Stimulated activated CD4-positive, alpha-beta T cell treated with anti-CD3 and anti-CD28 coated beads, Interleukin-4, amount 100 ng/mL, for 1 hour (primary cell): ENCODE measurements at places on chromosomes 7 and 10.

DNA sequence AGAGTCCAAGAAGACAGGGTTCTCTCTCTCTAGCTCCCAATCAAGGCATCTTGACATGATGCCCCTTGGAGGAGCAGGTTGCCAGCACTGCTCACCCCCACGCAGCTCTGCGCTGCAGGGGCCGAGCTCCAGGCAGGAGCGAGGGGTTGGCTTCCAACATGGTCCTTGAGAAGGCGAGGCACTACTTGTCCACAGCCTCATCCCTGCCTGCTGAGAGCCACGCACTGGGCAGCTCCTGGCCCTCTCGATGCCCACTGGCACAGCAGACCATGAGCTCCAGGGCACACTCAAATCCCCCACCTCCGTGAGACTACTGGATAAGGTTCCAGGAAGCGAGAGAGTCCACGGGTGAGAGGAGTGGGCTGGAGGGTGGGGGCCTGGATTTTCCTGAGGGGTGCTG, 31.1 kb downstream of the RAMP3 start:
- DNase-seq: no peak

- no peak for DNase-seq
Observed at GRCh38 chr10:100502926-100503494, 16.7 kb downstream of the SEC31B start.

- no peak for DNase-seq
Observed at GRCh38 chr7:2763597-2763996, 75.6 kb downstream of the AMZ1 start.

DNA sequence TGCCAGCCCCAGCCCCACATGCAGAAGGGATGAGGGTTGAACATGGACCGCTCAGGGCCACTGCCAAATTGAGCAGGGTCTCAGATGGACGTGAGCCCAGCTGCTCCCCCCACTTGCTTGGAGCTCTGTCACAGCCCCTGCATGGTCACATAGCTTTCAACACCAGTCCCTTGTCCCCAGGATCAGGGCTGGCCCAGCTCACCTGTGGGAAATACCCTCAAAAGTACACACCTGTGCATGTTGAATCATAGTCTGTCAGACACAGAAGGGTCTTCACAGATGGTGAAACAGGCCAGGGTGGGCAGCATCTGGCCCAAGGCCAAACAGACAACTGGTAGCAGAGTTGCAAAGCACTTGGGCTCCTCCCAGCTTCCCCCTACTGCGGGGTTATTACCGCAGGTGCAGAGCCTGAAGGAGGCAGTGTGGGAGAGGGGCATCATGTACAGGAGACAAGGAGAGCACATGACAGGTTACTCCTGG, 77.6 kb upstream of the UNC5B start:
- DNase-seq: no peak

DNA sequence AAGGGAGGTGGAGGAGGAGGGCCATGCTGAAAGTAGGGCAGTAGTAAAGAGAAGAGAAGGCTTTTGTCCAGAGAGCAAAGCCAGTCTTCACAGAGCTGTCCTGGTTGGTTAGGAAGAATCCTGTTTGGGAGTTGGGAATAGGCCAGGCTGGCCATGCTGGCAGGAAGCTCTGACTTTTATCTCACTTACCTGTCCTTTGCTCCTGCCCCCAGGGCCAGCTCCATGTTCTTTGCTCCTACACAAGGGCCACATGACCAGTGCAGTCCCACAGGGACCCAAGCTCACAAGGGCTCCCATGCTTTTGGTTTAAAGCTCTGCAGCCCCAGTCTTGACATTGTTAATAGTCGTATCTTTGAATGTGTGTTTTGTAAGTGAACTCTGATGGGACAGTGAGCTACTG, 161.6 kb upstream of the KMT2E start:
- no peak for DNase-seq

DNA sequence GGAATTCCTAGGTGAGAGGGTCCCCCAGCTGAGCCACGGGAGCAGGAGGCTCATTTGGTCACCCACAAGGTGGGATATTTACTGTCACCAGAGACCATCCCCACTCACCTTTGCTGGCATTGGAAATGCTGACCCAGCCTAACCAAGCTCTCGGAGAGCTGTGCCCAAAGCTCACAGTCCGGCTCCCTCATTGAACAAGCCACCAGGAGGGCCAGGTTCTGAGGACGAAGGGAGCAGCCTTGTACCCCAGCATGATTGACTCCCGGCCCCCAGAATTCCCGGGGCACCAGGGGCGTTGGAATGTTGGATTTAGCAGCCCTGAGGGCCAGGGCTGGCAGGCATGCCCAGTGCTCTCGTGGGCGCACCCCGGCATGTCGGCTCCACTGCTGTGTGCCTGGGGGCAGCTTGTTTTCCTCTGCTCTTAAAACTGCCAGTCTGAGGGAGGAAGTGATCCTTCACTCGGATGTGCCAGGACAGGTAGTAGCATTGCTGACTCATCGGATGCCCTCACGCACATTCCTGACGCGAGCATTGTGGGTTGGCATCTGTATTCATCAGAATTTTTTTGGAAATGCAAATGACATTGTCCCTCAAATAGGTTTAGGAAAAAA, 23.3 kb downstream of the CLIP2 start:
- DNase-seq: no peak

DNA sequence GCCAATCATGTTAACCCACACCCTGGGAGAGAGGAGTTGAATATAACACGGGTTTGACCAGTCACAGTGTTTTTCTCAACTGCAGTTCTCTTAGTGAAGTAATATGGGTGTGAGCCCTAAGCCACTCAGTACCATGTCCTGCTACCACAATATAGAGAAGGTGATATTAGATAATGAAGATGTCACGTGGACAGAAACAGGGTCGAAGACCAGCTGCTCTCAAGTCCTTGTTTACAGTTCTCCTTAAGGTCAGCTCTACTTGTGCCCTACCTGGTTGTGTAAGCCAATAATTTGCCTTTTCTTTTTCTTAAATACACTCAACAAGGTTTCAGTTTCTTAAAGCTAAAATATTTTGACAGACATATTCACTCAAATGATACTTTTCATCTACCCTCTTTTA, 128.3 kb upstream of the POT1 start:
- no peak for DNase-seq

- no peak for DNase-seq
Observed at GRCh38 chr7:2242541-2243429, 759 bp downstream of the NUDT1 start.

DNA sequence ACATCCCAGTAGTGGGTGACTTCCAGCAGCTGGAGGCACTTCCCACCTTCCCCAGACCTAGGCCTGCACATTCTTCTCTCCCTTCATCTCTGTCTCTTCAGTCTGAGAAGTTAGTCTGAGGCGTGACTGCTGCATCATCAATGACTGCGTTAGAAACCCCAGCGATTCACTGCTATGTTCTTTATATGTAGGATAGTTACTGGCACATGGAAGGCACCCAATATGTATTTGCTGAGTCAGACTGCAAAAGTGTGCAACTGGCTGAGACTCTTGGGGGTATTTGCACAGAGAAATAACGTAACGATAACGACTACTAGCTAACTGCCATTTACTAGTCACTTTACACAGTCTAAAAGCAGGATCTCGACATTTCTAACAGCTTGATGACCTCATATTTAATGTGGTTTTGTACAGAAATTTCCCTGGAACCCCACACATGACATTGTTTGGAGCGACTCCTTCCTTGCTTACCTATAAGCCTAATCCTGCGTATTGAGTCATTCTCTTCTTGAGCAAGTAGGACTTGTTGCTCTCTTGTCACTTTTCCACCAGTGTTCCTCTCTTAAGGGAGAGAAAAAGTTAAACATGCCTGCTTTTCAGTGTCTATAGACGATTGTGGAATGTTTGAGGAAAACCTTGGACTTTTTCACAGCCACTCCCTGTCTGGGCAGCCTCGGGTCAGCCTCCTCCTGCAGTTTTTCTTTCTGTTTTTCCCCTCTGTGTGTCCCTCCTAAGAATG, 45.5 kb downstream of the THNSL1 start:
- DNase-seq: no peak
